ENCODE measurements at places on chromosomes 7 and 10.

DNA sequence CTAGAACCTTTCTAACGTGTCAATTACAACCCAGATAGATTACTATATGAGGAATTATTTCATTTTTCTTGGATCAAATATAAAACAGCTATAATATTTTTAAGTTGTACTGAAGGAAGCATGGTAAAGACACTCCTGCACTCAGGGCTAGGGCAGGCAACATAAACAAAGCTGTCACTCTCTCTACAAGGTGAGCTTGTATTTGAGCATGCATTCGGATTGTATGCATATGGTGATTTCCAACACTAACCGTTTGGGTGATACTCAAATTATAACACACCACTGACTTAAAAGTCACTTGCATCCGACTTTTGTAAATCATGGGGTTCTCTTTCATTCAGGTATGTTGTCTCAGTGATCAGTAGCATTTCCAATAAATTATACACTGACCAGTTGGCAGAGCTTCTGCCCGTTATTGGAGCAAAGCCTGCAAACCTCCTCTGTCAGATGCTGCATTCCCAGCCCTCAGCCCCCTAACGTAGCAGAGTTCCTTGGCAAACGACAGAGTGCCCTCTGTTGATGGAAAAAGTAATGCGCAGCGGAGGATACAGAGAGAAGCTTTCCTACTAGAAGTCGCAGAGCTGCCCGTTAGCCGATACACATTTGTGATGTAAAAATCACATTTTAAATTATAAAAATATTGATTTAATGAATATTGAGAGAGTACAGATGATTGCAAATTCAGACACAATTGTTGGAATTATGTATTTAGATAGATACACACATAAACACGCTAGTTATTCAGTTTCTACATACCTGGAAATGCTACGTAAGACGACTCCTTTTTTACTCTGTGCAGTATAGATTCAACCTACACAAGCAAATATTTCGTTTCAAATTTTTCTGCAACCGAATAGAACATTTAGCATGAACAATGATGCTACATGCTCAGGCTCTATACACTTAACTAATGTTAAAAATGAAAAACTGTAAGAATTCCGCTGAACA lies 173.9 kb upstream of the SP4 start:
- peak; percentile 69 for DNase-seq

- DNase-seq: no peak
Observed at GRCh38 chr10:18980089-18980629, 68.4 kb upstream of the MALRD1 start.

- no peak for DNase-seq
Observed at GRCh38 chr7:85686401-85687181, 499.7 kb upstream of the SEMA3D start.

- DNase-seq: peak; percentile 86
Observed at GRCh38 chr10:61452655-61453641, at the start of gene TMEM26. TSS of gene TMEM26 (minus strand) at chr10:61453381. CDS start at chr10:61453081, 300 bp downstream.

- DNase-seq: no peak
Observed at GRCh38 chr7:96823274-96823673, 113.6 kb upstream of the SEM1 start.

- no peak for DNase-seq
Observed at GRCh38 chr10:98486421-98486820, 39.7 kb upstream of the HPS1 start.

DNA sequence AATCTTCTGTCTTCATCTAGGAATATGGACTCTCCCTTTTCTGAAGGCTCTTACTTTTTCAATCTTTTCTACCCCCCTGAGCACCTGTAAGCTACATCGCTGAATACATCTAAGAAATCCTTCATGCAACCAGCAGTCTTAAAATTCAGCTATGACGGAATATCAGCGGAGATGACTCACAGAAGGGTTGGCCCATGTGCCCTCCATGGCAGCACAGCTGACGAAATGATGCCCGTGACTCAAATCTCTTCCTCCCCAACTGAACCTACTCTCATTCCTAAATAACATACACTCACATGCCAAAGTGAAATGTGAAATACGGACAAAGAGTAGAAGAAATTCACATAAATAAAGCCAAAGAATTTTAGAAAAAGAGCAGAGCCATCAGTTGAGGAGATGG lies 30.3 kb upstream of the NCAPG2 start:
- no peak for DNase-seq

- DNase-seq: no peak
Observed at GRCh38 chr10:119653209-119653608, 2.0 kb downstream of the BAG3 start.

DNA sequence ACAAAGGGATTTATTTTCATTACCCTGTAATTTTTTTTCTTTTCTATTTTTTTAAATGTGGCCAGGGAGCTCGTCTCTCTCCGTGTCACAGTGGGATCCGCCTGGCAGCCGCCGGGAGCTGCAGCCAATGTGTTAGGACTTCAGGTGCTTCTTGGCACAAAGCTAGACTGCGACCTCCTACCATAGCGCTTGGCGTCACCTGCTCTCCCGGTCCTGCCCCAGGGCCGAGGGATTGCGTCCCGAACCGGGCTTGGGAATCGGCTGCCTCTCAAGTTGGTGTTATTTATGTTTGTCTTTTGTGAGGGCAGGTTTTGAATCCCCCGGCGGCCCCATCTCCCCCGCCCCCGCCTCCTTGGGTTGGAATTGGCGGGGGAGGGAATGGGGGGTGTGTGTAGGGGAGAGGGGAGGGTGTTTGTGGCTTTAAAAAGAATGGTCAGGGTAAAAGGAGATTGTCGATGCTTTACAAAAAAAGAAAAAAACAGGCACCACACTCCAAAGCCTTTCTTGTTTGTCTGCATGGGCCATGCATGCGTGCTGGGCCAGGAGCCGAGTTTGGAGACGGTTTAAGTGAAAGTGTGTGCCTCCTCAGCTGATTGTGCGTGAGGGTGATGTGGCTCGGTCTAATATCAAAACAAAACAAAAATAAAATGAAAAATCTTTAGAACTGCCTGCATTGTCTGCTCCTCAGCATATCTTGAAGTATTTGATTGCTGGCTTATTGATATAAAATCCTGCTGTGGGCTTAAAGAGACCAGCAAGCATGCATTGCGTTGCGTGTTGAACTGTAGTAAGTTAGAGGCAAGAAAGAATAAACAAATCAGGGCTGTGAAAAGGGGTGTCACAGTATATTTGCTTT lies 1.2 kb downstream of the PPP1R9A start:
- peak; percentile 82 for DNase-seq

GRCh38 chr7:5068521-5068920 lies 22.9 kb downstream of the RBAK start:
- no peak for DNase-seq

- no peak for DNase-seq
Observed at GRCh38 chr7:55117286-55117685, 98.5 kb downstream of the EGFR start.

DNA sequence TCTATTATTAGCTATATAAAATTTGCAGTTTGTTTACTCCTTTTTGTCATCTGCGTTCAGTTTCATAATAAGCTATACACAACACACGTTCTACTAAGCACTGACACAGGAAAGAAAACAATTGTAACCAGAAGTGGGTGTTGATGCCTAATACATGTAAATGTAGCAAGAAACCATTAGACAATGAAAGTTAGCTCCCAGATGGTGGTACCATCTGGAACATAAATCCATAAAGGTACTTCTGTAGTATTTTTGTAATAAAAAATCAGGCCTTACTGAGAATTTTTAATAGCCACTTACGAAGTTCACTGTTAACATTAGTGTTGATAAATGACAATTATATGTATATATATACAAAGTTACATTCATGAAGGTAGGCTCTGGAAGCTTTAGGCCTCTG lies 194.7 kb downstream of the KCND2 start:
- DNase-seq: no peak

DNA sequence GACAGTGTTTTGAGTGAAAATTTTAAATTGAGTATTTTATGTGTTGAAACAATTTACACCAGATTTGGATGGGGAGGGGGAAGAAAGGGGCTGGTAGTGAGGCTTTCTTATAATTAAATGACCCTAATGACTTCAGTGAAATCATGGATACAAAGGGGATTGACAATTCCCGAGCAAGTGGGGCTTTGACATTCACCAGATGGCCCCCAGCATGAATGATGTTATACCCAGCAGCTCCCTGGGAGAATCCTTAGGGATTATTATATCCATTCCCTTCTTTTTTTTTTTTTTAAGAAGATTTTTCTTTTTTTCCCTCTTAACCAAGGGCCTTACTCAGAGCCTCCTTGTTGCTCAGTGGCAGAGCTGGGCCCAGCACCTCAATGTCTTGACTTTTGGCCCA lies 17.9 kb downstream of the PLPP4 start:
- no peak for DNase-seq
